ENCODE measurements at places on chromosomes 11 and 22.

- no peak for DNase-seq
Measured at GRCh38 chr11:6627762-6628241, 8.6 kb upstream of the TPP1 start.

DNA sequence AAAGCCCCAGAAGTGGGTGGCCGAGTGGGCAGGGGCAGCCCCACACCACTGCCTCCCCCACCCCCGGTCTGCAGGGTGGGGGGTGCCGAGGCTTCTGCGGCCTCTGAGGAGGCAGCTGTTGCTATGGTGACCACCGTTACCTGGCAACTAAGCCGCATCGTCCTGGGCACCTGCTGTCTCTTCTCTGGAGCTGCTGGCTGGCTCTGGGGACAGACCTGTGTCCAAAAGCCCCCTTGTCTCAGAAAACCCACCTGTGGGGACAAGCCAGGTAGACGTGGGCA lies 79.9 kb upstream of the PRR5 start:
- DNase-seq: no peak

- no peak for DNase-seq
Measured at GRCh38 chr11:119472856-119473222, 49.9 kb upstream of the THY1 start.

GRCh38 chr11:70033711-70034070 lies 44.4 kb upstream of the ANO1 start:
- no peak for DNase-seq

DNA sequence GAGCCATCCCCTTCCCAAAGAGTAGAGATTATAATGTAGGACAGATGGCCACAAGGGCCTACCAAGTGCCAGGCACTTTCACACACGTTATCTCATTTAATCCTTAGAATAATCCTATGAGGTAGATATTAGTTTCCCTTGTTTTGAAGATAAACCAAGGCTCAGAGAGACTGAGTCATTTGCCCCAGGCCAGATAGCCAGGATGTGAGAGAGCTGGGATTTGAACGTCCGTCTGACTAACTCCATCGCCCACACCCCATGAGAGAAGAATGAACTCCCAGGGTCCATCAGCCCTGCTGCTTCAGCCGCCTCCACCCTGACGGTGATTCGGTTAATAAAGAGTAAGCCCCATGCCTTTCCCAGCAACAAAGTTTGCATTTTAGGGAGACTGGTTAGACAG lies 10.7 kb downstream of the PRG3 start:
- DNase-seq: no peak

DNA sequence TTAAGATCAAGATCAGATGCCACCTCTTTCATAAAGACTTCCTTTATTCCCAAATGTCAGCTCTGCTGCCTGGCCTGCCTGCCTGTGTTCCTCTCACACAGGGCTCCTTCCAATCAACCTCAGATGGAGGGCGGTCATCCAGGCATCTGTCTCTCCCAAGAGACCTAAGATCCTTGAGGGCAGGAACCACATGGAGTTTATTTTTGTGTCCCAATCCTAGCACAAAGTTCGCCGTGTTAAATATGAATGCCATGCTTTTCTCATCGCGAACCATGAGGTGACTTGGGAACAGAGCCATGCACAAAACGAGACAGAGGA lies 72.7 kb upstream of the ARFGAP3 start:
- no peak for DNase-seq

DNA sequence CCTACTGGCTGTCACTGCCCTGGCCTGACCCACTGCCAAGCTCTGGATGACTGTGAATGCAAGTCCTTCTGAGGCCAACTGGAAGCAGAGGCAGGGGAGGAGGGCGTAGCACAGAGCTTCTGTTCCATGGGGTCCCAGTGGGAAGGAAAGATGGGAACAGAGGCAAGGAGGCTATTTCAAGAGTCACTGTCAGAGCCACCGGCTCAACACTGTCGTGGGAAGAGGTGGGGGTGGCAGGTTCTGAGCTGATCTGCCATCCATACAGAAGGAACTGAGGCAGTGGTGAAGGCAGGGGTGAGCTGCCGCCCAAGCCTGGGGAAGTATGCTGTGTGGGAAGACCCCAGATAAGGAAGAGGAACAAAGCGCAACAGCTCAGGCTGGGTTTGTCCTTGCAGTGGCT lies 54.7 kb downstream of the SGSM3 start:
- no peak for DNase-seq

Measured in DMS79 (cell line).